ENCODE measurements at places on chromosomes 16 and 17. TPM values are rescaled to one million over a fixed set of nuclear protein-coding genes. Genes with fewer than 3 reads are reported as not detected.

Gene PRDM7
- total RNA-seq = not detected

Gene GLP2R
- total RNA-seq = not detected

Gene TNP2
- total RNA-seq = not detected

Gene RHBDF1
- total RNA-seq = 35.7 TPM

Gene SDR42E1
- 0.08 TPM for total RNA-seq
